ENCODE measurements at places on chromosomes 4 and X.

DNA sequence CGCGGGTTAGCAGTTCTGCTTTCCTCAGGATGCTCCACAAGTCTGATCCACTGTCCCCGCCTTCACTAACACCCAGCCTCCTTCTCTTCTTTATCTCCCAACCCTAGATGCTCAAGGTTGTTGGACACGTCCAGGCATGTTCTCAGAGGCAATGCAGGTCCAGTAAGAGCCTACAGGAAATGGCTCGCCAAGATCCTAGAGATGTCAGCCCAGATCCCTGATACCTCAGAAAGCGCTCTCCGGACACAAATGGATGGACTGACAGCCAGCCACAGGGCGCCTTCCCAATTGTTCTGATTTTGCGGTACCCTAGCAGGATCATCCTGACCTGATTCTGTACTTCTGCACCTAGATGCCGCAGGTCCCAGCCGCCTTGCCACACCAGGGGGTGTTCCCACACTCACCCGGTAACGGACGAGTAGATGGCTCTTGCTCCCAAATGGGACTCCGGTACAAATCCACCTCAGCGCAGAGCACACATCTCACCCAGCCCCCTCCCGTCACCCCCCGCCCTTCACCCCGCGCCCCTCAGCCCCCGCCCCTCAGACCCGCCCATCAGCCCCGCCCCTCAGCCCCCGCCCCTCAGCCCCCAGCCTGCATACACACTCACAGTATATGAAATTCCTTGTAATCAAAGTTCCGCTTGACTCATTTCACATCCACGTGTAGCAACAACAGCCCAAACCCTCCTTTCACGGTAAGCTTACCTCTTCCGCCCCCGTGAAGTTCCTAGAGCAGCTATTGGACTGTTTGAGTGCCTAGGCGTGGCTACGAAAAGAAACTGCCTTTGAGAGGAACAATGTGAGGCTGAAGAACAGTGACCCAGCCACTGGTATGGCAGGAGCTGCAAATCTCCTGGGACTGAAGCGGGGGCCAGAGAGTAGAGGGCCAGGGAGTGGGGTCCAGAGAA lies at the start of gene EDA2R:
TSS of gene EDA2R (minus strand) at position 488 of the 910 bp plus-strand sequence. CDS start 23,058 bp downstream, outside the sequence.
- no peak for DNase-seq

GRCh38 chr4:36000941-36001557 lies 243.3 kb downstream of the ARAP2 start:
- DNase-seq, result no peak

DNA sequence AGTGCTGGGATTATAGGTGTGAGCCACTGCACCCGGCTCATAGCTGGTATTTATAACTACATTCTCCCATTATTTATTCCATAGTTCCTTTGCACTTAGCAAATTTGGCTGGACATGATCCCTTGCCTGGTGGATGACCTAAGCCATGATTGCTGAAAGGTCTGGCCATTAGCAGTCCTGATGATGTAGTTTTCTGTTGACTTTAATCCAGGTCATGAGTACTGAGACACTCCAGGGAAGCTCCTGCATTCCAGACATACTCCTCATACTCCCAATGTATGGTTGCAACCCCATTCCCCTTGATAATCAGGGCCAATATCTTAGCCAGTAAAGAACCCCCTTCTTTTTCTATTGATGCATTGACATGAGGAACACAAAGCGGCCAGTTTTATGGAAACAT lies 24.4 kb upstream of the MGST2 start:
- no peak for DNase-seq

DNA sequence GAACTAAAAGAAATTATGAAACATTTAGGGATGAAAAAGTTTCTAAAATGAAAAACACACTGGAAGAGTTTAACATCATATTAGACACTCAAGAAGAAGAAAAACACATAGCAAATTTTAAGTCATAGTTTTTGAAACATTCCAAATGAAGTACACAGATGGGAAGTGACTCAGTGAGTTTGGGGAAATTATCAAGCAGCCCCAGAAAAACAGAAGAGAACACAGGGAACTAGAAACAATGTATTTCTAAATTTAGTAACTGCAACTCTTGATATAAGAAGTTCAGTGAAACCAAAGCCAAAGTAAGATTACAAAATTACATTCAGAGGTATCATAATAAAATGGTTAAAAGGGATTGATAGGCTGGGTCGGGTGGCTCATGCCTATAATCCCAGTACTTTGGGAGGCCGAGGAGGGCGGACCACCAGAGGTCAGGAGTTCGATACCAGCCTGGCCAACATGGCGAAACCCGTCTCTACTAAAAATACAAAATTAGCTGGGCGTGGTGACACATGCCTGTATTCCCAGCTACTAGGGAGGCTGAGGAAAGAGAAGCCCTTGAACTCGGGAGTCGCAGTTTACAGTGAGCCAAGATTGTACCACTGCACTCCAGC lies 461.2 kb downstream of the KCTD8 start:
- DNase-seq, result no peak

Data from Right ventricle myocardium superior (tissue), 1 donor.